ENCODE measurements at places on chromosomes 13 and 19. TPM values are rescaled to one million over a fixed set of nuclear protein-coding genes. Genes with fewer than 3 reads are reported as not detected.

DNA sequence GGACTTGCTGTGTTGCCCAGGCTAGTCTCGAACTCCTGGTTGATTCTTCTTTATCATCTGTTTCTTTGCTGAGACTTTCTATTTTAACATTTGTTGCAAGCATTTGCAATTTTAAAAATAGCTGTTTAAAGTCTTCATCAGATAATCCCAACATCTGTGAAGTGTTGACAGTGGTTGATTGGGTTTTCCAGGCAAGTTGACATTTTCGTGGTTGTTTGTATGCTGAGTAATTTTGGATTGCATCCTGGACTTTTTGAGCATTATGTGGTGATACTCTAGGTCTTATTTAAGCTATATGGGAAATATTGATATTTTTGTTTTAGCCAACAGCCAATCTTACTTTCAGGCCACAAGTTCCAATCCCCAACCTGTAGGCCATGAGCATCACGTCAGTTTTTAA, 25.1 kb downstream of the AP1M1 start:
- H3K36me3 ChIP-seq: peaks cover 84% of the 10 kb centered on the region
- no peaks in the 10 kb centered on the region for H3K4me1 ChIP-seq
- DNase-seq: no peak
- H3K27me3 ChIP-seq: no peaks in the 10 kb centered on the region

- no peak for DNase-seq
- H3K4me3 ChIP-seq: peak overlapping the region; percentile 35
- peaks cover 10% of the 10 kb centered on the region for H3K4me1 ChIP-seq
- peaks cover 47% of the 10 kb centered on the region for H3K36me3 ChIP-seq
- H3K27me3 ChIP-seq: no peaks in the 10 kb centered on the region
- H3K27ac ChIP-seq: peak overlapping the region; percentile 88
Measured at GRCh38 chr19:10816691-10817090, 19.3 kb downstream of the TMED1 start.

Gene MEX3D
- 83.7 TPM for total RNA-seq

DNA sequence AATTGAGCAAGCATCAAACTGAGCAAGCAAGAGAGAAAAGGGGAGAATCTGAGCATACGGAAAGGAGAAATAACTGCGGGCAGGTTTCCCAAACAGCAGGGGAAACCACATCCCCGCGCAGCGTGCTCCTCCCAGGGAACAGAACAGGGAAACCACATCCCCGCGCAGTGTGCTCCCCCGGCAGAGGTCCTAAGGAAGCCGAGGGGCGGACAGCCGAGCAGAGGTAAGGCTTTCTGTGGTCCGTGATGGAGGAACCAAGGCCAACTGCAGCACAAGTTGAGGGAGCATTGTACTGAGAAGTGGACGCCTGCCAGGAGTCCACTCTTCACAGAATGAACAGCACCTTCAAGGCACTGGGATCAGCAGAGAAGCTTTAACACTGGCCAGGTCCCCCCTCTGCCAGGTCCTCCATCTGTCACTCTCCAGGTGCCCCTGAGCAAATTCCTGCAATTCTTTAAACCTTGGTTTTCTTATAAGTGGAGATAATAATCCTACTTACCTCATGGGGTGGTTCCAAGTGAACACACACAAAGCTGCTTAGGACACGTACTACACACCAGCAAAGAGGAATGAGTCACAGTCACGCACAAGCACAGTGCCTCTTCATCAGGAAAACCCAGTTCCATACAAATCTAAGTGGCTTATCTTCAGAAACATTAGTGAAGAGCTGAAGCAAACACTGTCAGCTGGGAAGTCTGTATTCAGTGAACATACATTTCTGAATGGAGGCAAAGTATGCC, 23.0 kb upstream of the LAMP1 start:
- no peak overlapping the region for H3K27ac ChIP-seq
- no peaks in the 10 kb centered on the region for H3K36me3 ChIP-seq
- DNase-seq: no peak
- H3K27me3 ChIP-seq: no peaks in the 10 kb centered on the region
- H3K4me1 ChIP-seq: no peaks in the 10 kb centered on the region

DNA sequence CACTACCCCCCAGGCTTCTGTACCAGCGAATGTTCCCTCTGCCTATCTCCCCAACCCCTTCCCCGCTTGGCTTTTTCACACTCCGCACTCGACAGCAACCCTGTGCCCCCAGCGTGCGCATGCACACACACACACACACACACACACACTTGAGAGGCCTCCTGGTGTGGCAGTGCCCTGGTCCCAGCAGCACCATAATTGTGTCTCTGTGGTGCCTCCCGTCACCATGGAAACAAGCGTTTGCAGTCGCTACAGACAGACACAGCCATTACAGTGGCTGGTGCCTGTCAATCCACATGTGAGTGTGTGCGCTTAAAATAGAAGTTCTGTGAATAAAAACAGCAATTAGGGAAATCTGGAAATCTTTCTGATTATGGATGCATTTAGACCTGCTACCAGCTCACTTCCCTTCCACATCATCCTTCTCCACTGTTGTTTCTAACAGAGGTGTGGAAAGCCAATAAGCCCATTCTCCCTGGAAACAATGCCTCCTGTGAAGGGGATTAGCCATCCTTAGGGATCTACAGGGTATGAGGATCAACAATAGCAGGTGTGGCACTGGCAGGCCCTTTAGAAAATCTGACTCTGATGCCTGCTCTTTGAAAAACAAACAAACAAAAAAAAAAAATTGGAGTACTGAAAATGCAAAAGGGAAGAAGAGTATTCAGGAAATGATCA, 146.3 kb downstream of the DCLK1 start:
- DNase-seq: no peak
- no peaks in the 10 kb centered on the region for H3K36me3 ChIP-seq
- H3K4me3 ChIP-seq: no peak overlapping the region
- no peak overlapping the region for H3K27ac ChIP-seq
- H3K27me3 ChIP-seq: no peaks in the 10 kb centered on the region
